ENCODE measurements at places on chromosomes 12 and 14. TPM values are rescaled to one million over a fixed set of nuclear protein-coding genes. Genes with fewer than 3 reads are reported as not detected.
A peak's percentile ranks its signal among the peaks of the same experiment; 100 is the strongest.

PLD4 gene
- total RNA-seq, result 30.7 TPM

GRCh38 chr12:31594681-31595080, 3.7 kb upstream of the DENND5B start:
- no peak overlapping the region for H3K27ac ChIP-seq
- H3K4me3 ChIP-seq, result no peak overlapping the region
- peaks cover 4% of the 10 kb centered on the region for H3K4me1 ChIP-seq
- no peak for DNase-seq
- no peaks in the 10 kb centered on the region for H3K36me3 ChIP-seq
- no peaks in the 10 kb centered on the region for H3K27me3 ChIP-seq

GRCh38 chr14:51862176-51862796, 1.9 kb downstream of the GNG2 start:
- H3K27ac ChIP-seq, result peak overlapping the region; percentile 93
- H3K4me1 ChIP-seq, result peaks cover 9% of the 10 kb centered on the region
- H3K36me3 ChIP-seq, result no peaks in the 10 kb centered on the region
- DNase-seq, result no peak
- H3K4me3 ChIP-seq, result peak overlapping the region; percentile 67
- no peaks in the 10 kb centered on the region for H3K27me3 ChIP-seq

DNA sequence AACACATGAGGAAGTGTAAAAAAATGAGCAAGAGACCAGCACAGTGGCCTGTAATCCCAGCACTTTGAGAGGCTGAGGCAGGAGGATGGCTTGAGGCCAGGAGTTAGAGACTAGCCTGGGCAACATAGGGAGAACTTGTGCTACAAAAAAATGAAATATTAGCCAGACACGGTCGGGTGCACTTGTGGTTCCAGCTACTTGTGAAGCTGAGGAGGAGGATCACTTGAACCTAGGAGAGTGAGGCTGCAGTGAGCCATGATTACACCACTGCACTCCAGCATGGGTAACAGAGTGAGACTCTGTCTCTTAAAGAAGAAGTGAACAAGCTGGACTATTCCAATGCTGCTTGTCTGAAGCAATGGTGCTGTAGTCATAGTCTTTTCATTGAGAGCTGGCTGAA, 36.3 kb upstream of the MAP3K9 start:
- no peaks in the 10 kb centered on the region for H3K4me1 ChIP-seq
- H3K27me3 ChIP-seq, result no peaks in the 10 kb centered on the region
- H3K4me3 ChIP-seq, result no peak overlapping the region
- no peaks in the 10 kb centered on the region for H3K36me3 ChIP-seq

GRCh38 chr12:101698800-101699347, 1.4 kb downstream of the CHPT1 start:
- H3K27ac ChIP-seq, result peak overlapping the region; percentile 84
- peaks cover 19% of the 10 kb centered on the region for H3K4me1 ChIP-seq
- H3K27me3 ChIP-seq, result no peaks in the 10 kb centered on the region
- DNase-seq, result no peak
